NCI-H748 treated with DMSO at 0.1 percent for 48 hours (cell line): ENCODE measurements at places on chromosomes 16 and 17.

DNA sequence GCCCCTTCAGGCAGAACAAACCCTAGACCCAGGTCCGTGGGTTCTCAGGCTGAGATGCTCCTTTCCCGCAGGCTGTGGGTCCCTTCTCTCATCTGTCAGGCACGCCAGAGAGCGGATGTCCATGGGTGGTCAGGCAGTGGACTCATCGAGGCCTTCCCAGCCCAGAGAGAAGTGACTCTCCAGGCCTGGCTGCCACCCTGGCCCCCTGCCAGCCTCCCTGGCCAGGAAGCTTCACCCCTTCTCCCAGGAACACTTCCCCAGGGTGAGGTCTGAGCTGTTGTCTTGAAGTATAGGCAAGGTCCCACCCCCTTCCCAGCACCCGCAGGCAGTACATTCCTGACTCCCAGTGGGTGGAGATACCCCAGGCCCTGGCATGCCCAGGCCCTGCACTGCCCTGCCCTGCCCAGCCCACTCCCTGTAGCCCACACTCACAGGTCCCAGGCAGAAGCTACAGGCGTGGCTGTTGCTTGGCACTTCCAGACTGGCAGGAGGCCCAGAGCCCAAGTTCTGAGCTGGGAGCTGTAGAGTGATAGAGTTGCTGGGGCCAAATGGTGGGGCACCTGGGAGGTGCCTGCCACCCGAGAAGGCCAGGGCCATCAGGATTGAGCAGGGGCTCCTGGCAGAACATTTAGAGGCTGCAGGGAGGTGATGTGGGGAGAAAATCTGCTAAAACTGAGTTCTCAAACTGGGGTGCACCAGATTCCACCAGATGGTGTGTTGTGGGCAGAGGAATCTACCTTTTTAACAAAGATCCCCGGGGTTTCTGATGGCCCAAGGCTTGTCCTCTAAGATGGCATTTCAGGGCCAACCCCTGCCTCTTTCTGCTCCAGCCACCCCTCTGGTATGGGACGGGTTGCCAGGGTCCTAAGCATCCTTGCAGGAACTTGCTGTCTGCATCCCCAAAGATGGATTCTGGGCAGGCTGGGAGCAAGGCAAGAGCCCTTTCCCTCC, 6.7 kb downstream of the ITGA3 start:
- no peak for DNase-seq

- DNase-seq, result peak; percentile 89
These were observed 21.4 kb downstream of the ALOX15B start for GRCh38 chr17:8060274-8060673.

GRCh38 chr16:14324581-14324980, 253.5 kb downstream of the MRTFB start:
- DNase-seq, result no peak

DNA sequence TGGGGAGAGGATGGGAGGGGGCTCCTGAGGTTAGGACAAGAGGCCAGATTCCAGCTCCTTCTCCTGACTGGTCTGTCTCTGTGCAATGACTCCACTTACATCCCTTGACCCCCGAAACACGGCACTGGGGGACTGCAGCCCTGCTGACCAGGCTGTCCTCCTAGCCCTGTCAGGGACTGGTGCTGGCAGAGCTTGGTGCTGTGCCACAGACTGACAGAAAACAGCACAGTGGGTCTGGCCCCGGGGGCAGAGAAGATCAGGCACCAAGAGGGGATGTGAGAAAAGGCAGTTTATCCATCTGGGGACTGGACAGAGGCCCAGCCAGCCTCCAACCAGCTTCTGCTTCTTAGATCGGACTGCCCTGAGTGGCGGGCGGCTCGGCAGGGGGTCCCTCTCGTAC, 19.4 kb downstream of the SLC38A7 start:
- DNase-seq, result no peak

GRCh38 chr16:60608971-60609370, 1427.3 kb downstream of the CDH8 start:
- DNase-seq, result no peak

DNA sequence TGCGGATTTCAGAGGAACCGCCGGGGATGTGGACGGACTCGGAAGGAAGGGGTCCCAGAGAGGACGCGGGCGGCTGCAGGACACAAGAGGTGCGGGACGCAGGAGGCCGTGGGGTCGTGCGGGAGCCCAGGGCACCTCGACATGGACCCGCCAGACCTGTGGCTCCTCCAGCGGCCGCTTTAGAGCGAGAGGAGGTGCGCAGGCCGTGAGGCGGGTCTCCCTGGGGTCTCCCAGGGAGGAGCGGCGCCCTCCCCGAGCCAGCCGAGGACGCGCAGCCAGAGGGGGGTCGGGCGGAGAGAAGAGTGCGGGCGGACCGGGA, 6.8 kb upstream of the FLYWCH1 start:
- DNase-seq, result no peak

GRCh38 chr16:47017636-47018035, 44.2 kb upstream of the DNAJA2 start:
- no peak for DNase-seq

- DNase-seq, result no peak
These were observed 18.1 kb downstream of the USP36 start for GRCh38 chr17:78822552-78822951.

GRCh38 chr17:75645889-75646637, 12.8 kb downstream of the SMIM5 start:
- no peak for DNase-seq

DNA sequence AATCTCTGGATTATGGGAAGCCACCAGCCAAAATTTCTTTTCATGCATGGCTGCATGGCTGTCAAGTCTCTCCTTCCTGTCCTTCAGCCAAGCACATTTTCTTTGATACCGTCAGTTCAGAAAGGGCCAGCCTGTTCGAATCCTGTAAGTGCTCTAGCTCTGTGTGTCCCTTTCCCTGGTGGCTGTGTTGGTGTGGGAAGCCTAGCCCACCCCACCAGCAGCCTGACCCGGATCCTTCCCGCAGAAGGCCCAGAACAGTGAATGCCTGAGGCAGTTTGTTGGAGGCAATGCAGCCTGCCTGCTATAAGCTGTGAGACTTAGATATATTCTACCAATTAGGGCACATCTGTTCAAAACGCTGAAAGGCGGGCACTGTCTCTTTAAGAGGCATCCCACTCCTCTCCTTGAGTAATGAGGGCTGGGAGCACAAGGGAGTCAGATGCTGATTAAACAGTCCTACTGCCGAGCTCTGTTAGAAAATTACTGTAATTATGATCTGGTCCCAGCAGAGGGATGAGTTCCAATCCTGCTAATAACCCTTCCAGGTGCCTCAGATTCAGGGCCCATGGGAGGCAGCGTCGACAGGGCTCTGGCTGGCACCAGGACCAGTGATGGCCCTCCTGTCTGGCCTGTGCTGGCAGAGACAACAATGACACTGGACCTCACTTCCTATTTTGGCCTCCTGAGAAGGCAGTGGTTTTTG, 18.4 kb downstream of the SNX11 start:
- no peak for DNase-seq

DNA sequence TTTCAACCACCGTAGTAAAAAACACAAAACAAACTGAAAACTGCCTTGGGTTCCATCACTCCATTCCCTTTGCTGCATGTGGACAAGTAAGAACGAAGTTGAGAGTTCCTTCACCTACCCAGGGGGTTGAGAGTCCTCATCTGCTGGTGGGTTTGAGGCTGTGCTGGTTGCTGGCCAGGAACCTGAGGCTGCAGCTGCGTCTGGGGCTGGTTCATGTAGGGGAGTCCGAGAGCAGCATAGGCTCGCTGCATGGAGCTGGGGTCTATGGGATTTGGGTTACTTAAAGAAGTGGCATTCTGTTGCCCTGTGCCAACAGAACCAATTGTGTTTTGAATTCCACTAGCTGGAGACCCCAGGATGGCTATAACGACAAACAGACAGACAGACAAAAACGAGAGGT, 65.2 kb upstream of the TRAP1 start:
- no peak for DNase-seq

DNA sequence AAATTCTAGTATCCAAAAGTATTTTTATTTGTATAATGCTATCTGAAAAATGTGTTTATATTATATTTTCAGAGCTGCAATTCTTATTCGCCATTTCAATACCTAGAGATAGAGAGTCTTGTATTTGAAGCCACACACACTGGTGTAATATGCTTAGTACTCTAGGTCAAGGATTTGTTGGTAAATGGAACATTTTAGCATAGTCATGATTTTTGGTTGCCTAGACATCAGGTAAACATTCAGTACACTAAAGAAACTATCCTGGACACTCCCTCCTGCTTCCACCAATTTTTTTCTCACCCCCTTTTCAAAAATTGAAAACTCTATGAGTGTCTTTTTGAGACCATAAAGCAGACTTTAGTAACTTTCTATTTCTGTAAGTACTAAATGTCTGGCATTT, 20.8 kb downstream of the ABHD15 start:
- DNase-seq, result no peak

DNA sequence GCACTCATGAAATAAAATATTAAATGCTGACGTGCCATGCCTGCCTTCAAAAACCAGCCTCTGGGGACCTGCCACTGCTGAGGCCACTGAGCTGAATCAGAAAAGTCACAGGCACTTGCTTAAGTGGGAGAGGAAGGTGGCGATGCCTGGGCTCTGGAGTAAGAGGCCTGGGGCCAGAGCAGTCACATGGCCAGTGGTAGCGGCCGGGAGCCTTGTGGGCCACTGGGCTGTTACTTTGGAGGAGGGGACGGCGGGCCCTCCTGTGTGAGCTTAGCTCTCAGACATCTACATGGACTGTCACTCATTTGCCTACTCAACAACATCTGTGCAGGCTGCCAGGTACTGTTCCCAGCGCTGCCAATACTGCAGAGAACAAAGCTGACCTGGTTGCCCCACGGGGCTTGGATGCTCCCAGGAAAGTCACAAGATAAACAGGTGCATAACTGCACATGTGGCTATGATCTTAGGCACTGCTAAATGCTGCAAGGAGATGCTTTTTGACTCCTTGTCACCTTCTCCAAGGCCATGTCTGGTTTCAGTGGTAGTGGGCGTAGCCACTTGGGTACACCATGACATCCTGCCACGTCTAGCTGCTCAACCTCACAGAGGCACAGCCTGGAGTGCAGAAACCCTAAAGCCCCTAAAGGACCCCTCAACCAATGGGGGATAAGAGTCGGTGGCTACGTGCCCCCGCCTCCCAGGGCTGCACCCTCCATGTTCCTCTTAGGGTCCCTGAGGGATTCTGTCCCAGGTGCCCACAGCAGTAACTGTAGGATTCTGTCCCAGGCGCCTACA, 11.6 kb downstream of the COTL1 start:
- DNase-seq, result no peak

DNA sequence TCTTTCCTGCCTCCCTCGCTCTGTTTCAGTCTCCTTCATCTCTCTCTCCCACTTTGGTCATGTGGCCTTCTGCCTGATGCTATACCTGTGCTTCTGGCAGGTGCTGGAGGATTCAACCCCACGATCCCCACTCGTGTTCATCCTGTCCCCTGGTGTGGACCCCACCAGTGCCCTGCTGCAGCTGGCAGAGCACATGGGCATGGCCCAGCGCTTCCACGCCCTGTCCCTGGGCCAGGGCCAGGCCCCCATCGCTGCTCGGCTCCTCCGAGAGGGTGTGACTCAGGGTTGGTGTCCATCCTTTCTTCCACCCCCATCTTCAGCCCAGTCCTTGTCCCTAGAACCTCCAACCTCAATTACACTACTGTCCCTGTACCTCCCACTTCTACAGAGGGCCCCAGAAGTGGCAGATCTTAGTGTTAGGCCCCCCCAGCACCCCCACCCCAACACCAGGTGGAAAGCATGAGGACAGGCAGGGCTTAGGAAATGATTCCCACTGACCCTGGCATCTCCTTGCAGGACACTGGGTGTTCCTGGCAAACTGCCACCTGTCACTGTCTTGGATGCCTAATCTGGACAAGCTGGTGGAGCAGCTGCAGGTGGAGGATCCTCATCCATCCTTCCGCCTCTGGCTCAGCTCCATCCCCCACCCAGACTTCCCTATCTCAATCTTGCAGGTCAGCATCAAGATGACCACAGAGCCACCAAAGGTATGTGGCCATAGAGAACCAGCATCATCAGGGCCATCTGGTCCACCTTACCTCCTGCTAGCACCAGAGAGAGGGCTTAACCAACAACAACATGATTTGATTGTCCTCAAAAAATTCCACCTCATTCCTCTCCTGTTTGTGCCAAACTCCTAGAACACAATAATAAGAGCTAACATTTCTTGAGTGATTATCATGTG, 9.7 kb upstream of the KDM6B start:
- DNase-seq, result no peak

GRCh38 chr17:63442549-63443035, 3.5 kb downstream of the CYB561 start:
- no peak for DNase-seq

DNA sequence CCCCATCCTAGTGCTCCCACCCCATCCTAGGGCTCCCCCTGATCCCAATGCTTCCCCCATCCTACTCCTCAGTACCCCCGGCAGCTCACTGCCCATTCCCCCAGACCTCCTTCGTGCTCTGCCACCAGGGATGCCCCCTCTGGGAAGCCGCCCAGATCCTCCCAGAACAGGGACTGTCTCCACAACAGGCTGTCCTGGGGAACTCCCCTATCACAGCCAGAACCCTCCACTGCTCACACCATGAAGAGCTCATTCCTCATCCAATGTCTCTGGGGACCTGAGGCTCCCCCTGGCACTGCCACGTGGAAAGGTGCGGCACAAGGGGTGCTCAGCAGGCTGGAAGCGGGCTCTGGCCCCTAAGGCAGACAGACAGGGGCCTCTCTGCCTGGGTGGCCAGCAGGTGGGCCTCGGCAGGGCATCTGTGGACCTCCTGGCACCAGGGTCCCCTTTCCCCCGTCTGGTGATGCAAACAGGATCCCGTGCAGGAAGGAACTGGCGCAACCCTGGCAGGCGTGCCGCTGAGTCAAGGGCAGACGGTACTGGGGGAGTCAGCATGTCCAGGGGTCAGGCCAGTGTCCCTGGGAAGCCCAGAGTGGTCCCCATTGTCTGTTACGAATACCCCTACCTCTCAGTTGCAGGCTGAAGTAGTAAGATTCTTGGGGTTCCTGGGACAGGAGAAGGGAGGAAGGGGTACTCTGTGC, 14.8 kb upstream of the PVALEF start:
- DNase-seq, result no peak

GRCh38 chr16:81585785-81586184, 141.2 kb downstream of the CMIP start:
- DNase-seq, result no peak

GRCh38 chr17:41048441-41048840, 1.3 kb upstream of the KRTAP2-1 start:
- DNase-seq, result no peak

GRCh38 chr16:14307059-14307526, 236.0 kb downstream of the MRTFB start:
- DNase-seq, result no peak

GRCh38 chr16:67673712-67674580, 7.3 kb downstream of the C16orf86 start:
- no peak for DNase-seq

GRCh38 chr16:71709229-71709781, 15.2 kb downstream of the PHLPP2 start:
- DNase-seq, result no peak

DNA sequence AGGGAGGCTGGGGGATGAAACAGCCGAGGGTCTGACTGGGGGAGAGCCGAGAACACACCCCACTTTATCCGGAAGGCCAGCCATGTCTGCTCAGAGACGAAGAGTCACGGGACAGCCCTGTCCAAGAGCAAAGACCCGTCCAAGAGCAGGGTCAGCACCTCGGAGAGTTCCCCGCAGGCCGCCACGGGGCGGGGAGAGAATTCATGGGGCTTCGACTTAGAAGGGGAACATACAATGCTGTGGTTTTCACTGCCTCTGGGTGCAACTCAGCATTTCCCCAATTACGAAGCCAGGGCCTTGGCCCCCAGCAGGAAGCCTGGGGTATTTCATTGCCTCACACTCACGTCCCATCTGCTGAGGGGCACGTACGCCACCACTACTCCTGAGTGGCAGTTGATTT, 59.3 kb downstream of the JPH3 start:
- no peak for DNase-seq

GRCh38 chr17:58703916-58704286, 11.5 kb downstream of the RAD51C start:
- DNase-seq, result no peak

GRCh38 chr16:57688987-57689761, 5.4 kb upstream of the DRC7 start:
- no peak for DNase-seq
